ENCODE measurements at places on chromosomes 4 and X. TPM values are rescaled to one million over a fixed set of nuclear protein-coding genes. Genes with fewer than 3 reads are reported as not detected.

Gene PABPC4L
- 5.9 TPM for total RNA-seq

Gene FAM9B
- not detected for total RNA-seq

Gene CT45A10
- not detected for total RNA-seq

Gene MAGEA11
- not detected for total RNA-seq

Gene IQCM
- total RNA-seq, result 0.68 TPM

Gene TXK
- total RNA-seq, result 1.5 TPM

Data from hepatocyte (in vitro differentiated cells).